ENCODE measurements at places on chromosomes 4 and X. TPM values are rescaled to one million over a fixed set of nuclear protein-coding genes. Genes with fewer than 3 reads are reported as not detected.

- DNase-seq: no peak
These were observed 132.9 kb upstream of the KLF8 start for GRCh38 chrX:56099271-56099670.

The BMP2K gene
- 43.1 TPM for total RNA-seq

- no peak for DNase-seq
These were observed 83.1 kb downstream of the DMD start for GRCh38 chrX:33128048-33128805.

- DNase-seq: no peak
These were observed 226.9 kb upstream of the ANXA3 start for GRCh38 chr4:78324625-78325024.

DNA sequence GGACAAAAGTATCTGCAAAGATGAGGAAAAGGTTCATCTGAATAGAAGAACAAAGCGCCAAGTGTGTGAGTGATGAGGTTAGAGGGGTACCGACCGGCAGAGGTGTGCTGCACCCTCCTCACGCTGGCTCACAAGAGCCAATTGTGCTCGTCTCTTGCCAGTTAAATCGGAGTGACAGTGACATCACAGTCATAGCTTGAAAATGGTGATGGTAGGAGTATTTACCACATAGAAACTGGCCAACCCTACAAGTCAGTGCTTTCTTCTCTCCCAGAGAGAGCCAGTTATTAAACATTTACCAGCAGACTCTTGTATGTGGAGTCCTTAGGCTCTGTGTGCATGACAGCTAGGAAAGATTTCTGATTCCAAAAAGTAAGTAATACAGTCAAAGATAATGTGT is 32.4 kb downstream of the CLDN22 start:
- DNase-seq: peak; percentile 36

The ARX gene
- 0.31 TPM for total RNA-seq
